ENCODE measurements at places on chromosomes 3 and 15. TPM values are rescaled to one million over a fixed set of nuclear protein-coding genes. Genes with fewer than 3 reads are reported as not detected.
A peak's percentile ranks its signal among the peaks of the same experiment; 100 is the strongest.

Gene CRABP1
- total RNA-seq: not detected

Gene CFAP92
- total RNA-seq: not detected

Gene AADACL2
- total RNA-seq: not detected

Gene ARIH2
- 61.7 TPM for total RNA-seq

DNA sequence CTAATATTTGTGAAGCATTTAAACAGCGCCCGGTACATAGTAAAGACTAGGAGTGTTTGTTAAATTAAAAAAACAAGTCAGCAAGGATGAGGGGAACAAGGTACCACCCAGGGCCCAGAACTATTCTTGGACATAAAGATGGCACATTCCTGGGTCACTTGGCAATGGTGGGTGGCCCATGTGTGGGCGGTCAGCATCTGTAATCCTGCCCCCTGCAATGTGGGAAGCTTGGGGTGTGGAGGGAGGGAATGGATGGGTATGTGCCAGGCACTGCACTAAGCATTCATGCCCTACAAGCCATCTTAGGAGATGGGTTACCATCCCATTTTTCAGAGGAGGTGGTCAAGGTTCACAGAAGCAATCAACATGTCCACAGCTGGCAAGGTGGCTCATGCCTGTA is 7.3 kb upstream of the C15orf39 start:
- DNase-seq: no peak

DNA sequence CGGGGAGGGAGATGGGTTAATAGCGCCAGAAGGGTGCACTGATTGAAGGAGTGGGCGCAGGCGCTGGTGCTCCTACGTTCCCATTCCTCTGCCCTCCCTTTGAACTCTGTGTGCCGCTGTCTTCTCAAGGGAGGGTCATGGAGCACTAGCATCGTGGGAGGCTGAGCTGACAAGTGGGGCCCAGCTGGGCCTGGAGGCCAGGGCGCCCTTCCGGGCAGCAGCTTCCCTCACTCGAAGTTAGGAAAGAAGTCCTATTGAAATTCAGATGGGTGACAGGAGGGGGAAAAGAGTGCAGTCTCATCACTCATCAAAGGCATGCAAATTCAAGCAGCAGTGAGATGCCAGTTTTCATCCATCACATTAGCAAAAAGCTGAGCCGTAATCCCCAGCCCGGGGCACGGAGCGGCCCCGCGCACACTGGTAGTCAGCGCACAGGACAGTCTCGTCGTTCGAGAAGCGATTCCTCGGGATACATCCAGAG is 128.2 kb downstream of the LRRK1 start:
- DNase-seq: peak; percentile 42

DNA sequence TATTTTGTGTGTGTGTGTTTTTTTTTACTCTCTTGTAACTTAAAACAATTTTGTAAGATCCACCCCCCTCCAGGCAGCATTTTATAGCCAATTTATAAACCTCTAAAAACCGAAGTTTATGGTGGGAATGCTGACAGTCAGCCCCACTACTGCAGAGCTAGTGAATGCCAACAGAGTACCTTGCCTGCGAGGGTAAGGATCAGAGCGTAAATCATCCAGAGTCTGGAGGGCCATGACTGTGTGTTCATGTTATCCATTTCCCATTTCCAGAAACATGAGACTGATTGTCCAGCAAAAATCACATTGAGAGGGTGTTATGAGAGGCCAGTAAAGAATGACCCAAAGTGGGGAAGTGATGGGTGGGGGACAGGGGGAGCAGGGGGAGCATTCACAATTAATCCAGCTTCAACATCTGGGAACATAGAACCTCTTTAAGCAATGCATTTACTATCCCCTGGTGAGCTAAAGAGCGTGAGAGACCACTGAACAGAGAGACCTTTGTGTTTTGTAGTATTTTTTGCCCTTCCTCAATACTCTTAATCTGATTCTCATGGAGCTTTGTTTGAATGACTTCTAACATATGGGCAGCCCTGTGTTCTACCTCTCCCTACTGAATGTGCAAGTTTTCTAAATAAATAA is 464.5 kb downstream of the RBMS3 start:
- DNase-seq: no peak

GRCh38 chr15:60573936-60574335 is 95.0 kb upstream of the ICE2 start:
- DNase-seq: no peak

- no peak for DNase-seq
These were observed 364.5 kb upstream of the EPHA3 start for GRCh38 chr3:88742674-88743507.

GRCh38 chr3:49506906-49507305 is 36.8 kb downstream of the DAG1 start:
- DNase-seq: no peak

- no peak for DNase-seq
These were observed 552.3 kb downstream of the NTRK3 start for GRCh38 chr15:87704276-87704675.

GRCh38 chr3:133753779-133754164 is 7.6 kb downstream of the TF start:
- no peak for DNase-seq

DNA sequence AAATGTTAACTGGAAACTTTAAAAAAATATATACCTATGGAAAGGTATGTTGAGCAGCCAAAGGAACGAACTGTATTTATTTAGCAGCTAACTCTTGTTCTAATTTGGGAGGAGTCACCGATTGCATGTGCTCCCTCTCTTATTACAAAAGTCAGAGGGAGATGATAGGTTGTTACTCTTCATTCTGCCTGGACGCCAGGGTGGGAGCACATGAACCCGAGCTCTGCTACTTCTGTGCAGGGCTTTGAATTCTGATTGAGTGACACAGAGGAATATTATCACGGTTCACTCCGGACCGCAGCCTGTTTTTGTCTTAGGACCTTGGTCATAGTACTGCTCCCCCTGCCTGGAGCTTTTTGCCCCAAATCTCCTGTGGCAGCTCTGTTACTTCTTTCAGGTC is 36.9 kb upstream of the LRIG1 start:
- no peak for DNase-seq
